ENCODE measurements at places on chromosomes 1 and 21.
A peak's percentile ranks its signal among the peaks of the same experiment; 100 is the strongest.

GRCh38 chr1:172394141-172394751 lies 26.2 kb upstream of the C1orf105 start:
- no peak for DNase-seq

DNA sequence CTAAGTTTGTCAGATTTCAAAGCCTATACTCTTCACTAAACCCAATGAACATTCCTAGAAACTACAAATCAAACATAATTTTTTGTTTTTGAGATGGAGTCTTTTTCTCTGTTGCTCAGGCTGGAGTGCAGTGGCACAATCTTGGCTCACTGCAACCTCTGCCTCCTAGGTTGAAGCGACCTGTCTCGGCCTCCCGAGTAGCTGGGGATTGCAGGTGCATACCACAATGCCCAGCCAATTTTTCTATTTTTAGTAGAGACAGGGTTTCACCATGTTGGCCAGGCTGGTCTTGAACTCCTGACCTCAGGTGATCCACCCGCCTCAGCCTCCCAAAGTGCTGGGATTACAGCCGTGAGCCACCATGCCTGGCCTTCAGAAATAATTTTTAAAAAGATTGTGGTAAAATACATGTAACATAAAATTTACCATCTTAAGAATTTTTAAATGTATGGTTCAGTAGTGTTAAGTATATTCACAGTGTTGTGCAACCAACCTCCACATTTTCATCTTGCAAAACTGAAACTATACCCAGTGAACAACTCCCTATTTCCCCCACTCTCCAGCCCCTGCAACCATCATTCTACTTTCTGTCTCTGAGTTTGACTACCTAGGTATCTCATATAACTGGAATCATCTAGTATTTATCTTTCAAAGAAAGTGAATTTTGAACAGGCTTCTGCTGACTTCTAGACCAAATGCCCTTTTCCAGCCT lies 2.7 kb upstream of the CFAP141 start:
- DNase-seq, result no peak

DNA sequence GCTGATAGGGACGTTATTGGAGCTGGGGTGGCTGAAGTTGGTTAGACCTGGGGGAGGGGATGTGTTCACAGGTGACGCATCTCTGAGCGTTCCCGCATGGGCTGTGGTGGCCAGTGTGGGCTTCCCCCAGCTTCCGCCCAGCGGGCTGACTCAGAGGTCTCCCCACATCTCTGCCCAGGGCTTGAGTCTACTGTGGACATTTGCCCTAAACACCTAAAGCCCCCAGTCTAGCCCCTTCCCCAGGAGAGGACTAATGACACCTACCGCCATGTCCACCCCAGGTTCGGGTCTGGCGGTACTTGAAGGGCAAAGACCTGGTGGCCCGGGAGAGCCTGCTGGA lies 2.0 kb downstream of the AGRN start:
- DNase-seq, result no peak

DNA sequence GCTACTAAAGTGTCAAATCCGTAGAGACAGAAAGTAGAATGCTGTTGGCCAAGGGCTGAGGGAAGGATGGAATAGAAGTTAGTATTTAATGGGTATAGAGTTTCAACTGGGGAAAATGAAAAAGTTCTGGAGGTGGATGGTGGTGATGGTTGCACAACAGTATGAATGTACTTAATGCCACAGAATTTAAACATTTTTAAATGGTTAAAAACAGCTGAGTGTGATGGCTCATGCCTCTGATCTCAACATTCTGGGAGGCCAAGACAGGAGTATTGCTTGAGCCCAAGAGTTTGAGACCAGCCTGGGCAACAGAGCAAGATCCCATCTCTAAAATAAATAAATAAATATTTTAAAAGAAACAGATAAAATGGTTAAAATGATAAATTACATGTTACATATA lies 44.5 kb downstream of the PIK3R3 start:
- no peak for DNase-seq

DNA sequence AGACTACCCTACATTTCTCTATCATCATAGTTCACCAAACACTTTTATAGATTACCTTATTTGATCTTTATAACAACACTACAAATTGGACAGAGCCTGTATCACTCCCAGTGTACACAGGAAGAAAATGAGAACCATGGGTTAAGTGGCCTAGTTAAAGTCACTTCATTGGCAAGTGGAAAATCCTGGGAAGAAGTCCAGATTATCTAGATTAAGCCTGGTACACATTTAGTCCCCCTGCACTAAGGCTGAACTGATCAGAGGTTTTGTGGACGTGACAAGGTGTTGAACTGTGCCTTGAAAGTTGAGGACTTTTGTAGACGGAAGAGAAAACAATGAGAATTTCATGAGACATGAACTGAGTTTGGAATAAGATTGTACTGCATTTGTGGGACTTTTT lies 7.5 kb upstream of the USH2A start:
- DNase-seq, result no peak

- no peak for DNase-seq
Measured at GRCh38 chr1:211543025-211543424, 35.9 kb downstream of the SLC30A1 start.

DNA sequence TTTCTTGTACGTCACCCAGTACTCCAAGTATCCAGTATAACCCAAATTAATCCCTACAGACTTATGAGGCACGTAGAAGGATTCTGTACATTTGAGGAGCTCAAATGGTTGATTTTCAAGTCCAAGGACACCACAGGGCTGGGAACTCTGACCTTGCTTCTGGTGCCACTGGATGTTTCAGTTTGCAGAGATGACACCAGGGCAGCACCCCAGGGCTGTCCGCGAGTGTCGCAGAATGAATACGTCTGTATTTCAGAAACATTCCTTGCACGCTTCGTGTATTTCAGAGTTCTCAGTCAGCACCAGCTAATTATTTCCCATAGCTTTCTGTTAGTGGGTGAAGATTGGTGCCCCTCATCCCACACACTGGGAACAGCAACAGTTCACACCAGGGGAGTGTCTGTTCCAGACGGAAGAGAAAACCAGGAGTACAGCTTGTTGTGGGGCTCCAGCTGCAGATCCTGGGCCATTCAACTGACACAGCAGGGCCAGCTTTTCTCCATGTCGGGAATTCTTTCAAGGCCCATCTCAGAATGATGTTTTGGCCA lies 159.2 kb downstream of the RHOU start:
- no peak for DNase-seq

DNA sequence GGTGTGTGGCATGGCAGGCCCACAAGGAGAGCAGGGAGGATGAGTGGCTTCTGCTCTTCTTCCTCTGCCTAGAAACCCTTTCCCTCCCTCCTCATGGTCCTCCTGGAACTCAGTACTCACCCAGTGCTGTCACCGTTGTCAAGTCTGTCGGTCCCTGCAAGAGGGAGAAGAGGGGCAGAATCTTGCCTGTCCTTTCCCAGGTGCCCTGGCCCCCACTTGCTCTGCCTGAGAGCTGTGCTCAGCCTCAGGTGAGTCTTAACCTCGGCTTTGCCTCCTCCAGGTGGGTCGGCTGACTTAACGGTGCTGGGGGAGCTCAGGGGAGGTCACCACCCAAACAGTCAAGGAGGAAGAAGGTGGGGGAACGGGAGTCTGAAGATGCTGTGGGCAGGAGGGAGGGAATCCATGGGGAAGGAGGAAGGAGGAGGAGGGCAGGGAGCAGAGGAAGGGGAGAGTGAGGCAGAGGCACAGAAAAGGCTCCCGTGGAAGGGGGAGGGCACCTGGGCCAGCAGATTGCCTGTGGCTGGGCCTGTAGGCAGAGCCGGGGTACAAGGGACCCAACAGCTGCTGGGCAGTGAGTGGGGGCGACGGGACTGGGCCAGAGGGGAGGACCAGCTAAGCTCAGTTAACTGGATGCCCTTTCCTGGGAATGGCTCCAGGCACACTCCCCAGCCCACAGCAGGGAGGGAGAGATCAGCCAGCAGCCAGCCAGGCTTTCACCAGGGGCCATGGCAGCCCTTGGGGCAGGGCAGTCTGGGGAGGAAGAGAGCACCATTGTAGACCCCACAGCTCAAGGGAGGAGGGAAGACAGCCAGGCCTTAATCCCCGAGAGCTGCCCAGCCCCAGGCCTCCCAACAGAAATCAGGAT lies 26.3 kb downstream of the CTNNBIP1 start:
- no peak for DNase-seq

- DNase-seq, result no peak
Measured at GRCh38 chr1:34603594-34603993, 151.3 kb upstream of the GJB5 start.

GRCh38 chr1:214010717-214011116 lies 22.9 kb downstream of the PROX1 start:
- DNase-seq, result no peak

DNA sequence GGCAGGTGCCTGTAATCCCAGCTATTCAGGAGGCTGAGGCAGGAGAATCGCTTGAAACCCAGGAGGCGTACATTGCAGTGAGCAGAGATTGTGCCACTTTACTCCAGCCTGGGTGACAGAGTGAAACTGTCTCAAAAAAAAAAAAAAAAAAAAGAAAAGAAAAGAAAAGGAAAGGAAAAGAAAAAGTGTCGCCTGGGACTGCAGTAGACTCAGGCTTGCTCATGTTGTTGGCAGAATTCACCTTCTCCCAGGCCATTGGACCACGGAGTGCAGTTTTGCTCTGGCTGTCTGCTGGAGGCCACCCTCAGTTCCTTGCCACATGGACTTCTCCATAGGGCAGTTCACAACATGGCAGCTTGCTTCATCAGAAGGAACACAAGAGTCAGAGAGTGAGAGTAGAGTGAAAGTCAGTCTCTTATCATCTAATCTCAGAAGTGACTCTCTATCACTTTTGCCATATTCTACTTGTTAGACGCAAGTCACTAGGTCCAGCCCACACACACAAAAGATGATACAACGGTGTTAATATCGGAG lies 29.2 kb downstream of the BCAS2 start:
- no peak for DNase-seq

DNA sequence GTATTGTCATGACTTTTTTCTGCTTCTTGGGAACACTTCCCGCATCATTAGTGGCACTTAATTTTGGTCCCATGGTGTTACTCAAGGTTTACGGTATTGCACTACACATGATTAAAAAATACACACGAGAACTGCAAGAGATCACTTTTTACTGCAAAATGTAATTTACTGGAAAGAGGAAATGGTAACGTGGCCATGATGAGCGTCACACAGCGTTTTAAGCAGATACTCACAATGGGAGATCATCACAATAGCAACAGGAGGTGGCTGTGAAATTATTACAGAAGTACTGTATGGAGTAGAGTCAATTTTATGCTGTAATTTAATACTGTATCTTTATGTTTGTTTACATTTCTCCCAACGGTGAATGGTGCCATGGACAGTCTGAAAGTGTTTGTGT lies 1510.3 kb downstream of the AMY1C start:
- no peak for DNase-seq

GRCh38 chr1:6513320-6513801 lies 21.9 kb upstream of the PLEKHG5 start:
- DNase-seq, result no peak

GRCh38 chr1:228226956-228227791 lies 19.3 kb downstream of the OBSCN start:
- no peak for DNase-seq

- DNase-seq, result no peak
Measured at GRCh38 chr1:154193821-154194220, 1.9 kb upstream of the TPM3 start.

GRCh38 chr21:45339421-45340402 lies 52.0 kb upstream of the POFUT2 start:
- no peak for DNase-seq

DNA sequence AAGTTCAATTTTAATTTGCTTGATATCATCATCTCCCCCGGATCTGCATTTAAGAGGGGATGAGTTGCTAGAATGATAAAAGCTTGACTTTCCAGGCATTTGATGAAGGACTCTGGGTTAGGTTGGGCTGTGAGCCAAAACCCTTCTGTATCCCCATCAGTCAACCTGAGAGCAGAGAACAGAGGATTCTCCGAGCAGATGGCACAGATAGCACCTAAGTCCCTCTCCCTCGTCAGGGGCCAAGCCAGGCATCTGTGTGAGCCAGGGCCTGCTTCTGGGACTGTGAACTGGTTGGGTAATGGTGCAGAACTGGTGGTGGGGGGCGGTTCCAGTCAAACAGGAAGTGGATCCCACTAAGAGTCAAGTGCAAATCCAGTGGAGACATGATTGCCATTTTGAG lies 205.8 kb downstream of the TNR start:
- no peak for DNase-seq

- no peak for DNase-seq
Measured at GRCh38 chr1:197917805-197918651, 856 bp downstream of the LHX9 start.

DNA sequence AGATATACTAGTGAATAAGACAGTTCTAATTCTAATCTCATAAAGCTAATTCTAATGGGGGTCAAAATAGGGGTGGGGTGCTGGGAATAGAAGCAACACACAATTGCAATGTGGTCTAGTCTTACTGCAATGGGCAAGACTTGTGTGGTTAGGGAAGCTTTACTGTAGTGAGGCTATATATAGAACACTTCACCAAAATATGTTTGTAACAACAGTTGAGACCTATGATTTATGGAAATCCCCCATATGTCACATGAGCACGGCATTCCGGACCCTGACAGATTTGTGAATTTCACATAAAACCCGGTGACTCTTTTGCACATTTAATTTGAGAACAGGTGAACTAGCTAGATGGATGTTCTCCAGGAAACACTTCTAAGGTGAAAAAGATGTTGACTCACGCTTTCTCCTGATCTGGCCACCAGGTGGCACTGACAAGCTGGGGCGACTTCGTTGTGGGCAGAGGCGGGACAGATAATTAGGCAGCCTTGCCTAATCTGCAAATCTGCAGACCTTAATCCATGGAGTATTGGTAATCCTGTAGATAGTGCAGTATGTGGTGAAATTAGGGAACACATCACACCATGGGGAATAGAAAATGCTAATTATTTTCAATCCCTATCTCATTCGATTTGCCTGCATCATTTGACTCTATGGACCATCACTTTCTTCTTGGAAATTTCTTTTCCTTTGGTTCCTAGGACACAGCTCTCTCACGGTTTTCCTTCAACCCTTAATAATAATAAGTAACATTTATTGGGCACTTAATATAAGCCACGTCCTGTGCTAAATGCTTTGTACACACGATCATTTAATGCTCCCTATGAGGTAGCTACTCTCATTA lies 37.7 kb downstream of the KIAA0040 start:
- DNase-seq, result peak; percentile 69

DNA sequence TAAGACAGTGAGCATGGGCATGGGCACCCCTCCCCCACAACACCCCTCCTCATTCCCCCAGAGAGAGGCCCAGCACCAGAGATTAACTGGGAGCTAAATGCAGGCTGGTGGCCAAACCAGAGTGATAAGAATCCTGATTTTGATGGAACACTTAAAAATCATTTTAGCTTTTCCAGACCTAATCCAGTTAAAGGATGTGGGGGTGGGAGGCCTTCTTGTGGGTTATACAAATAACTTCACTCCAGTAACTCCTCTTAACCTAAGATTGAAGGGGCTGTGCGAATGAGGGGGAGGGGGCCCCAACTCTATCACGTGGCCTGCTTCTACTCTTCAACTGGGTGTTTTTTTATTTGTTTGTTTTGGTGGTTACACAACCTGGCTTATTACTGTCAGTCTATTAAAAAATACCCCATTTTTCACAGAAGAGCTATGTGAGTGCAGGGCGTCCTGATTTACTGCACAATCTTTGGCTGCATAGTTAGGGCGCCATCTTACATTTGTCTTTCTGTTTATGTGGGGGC lies 398.1 kb upstream of the LYPLAL1 start:
- no peak for DNase-seq

GRCh38 chr1:65615859-65616258 lies 176.8 kb upstream of the PDE4B start:
- no peak for DNase-seq

GRCh38 chr1:193176113-193176512 lies 10.3 kb downstream of the B3GALT2 start:
- no peak for DNase-seq

- DNase-seq, result no peak
Measured at GRCh38 chr21:42685036-42685435, 31.6 kb downstream of the PDE9A start.

- DNase-seq, result no peak
Measured at GRCh38 chr1:25563330-25564215, 20.2 kb downstream of the LDLRAP1 start.

All from T-helper 1 cell (primary cell).